Activated naive CD8-positive, alpha-beta T cell treated with anti-CD3 and anti-CD28 coated beads, Interleukin-2, amount 10 ng/mL, durations not matched to agents 7 days and 5 days (primary cell): ENCODE measurements at places on chromosomes 5 and 9. TPM values are rescaled to one million over a fixed set of nuclear protein-coding genes. Genes with fewer than 3 reads are reported as not detected.
A peak's percentile ranks its signal among the peaks of the same experiment; 100 is the strongest.

DNA sequence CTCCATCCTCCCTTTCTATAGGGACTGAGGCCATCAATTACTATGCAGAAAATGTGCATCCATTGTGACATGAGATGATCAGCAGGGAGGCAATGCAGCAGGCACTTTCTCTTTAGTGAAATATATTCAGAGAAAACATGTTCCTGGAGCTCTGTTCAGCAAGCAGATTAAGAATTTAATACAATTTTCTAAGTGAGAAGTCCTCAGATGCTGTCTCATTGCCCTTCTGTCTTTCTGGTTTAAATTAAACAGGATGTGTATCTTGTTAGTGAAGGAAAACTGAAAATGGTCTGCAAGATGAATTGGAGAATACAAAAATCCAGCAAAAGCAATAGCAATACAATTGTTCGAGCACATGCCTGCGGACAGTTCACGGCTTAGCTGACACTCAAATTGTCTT, 445.8 kb upstream of the RIOK2 start:
- no peak overlapping the region for H3K27ac ChIP-seq
- DNase-seq, result no peak
- H3K27me3 ChIP-seq, result no peaks in the 10 kb centered on the region
- H3K4me1 ChIP-seq, result no peaks in the 10 kb centered on the region
- H3K4me3 ChIP-seq, result no peak overlapping the region

GRCh38 chr5:6708814-6709213, 4.4 kb upstream of the TENT4A start:
- H3K36me3 ChIP-seq, result no peaks in the 10 kb centered on the region
- H3K4me1 ChIP-seq, result peaks cover 15% of the 10 kb centered on the region
- peaks cover 2% of the 10 kb centered on the region for H3K27me3 ChIP-seq
- H3K4me3 ChIP-seq, result no peak overlapping the region
- no peak overlapping the region for H3K27ac ChIP-seq
- DNase-seq, result no peak

DNA sequence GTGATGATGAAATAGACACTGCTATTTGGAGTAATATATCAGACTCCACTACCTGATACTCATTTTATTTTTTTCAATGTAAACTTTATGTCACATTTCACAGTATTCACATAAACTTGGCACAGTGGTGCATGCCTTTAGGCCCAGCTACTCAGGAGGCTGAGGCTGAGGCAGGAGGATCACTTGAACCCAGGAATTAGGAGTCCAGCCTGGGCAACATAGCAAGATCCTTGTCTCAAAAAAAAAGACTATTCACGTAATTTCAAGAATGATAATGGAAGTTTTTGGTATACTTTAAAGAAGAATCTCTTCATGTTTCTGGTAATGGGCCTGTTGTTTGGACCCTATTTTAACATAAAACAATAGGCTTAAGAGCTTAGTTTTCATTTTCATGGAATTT, 47.4 kb downstream of the SLC25A51 start:
- H3K36me3 ChIP-seq, result peaks cover 18% of the 10 kb centered on the region
- no peak for DNase-seq
- no peaks in the 10 kb centered on the region for H3K4me1 ChIP-seq

DNA sequence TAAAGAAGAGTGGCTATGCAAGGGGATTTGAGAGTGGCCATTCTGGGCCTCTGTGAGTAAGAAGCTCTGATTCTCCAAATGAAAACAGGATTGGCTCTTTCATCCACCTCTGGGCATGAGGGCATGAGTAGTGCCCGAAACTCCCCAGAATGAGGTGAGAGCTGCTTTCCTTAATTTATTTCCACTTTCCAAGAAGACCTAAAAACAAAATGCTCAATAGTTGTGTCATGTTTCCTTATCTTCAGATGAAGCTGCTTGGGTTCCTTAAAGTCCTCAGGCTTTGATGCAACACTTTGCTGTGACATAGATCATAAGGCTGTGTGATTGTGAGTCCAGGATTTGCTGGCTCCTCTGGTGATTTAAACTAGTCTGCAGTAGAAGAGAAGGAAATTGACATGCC, 3.1 kb upstream of the ZCCHC10 start:
- H3K36me3 ChIP-seq, result peaks cover 3% of the 10 kb centered on the region
- H3K27me3 ChIP-seq, result no peaks in the 10 kb centered on the region
- H3K4me3 ChIP-seq, result no peak overlapping the region
- no peak for DNase-seq
- H3K27ac ChIP-seq, result no peak overlapping the region
- H3K4me1 ChIP-seq, result peaks cover 12% of the 10 kb centered on the region

DNA sequence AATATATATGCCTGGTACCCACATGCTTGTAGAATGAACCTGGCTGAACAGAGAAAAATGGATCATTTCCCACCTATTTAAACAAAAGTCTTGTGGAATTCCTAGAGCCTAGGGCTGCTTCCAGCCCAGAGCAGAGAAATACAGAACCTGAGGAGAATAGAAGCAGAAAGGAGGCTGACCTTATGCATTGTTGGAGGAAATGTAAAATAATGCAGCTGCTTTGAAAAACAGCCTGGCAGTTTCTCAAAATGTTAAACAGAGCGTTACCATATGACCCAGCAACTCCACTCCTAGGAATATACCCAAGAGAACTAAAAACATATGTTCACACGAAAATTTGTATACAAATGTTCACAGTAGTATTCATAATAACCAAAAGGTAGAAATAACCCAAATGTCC, 15.1 kb downstream of the MAPKAP1 start:
- no peaks in the 10 kb centered on the region for H3K27me3 ChIP-seq
- no peak for DNase-seq
- H3K4me3 ChIP-seq, result no peak overlapping the region
- H3K4me1 ChIP-seq, result no peaks in the 10 kb centered on the region

DNA sequence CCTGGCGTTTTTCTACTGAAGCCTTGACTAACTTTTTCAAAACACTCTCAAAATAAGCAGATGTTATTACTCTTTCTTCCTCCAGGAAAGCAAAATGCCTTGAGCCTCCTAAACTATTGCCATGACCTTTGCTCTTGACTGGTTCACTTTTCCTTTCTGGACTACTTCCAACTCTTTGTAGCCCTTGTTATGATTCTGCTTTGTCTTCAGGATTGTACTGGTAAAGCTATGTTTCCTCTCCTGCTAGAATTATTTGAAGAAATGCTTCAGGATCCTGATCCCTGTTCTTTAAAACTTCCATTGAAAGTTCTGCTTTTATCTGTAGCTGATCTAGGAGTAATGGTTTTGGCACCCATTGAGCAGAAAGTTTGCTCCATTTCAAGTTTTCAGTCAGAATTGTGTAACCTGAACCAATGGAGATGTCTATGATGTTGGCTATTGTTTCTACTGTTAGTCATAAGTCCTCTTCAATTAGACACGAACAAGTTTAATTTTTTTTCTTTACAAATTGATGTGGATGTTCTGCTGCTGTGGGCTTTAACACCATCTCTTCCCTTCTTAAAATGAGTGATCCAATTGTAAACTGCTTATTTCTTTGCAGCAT, 1356.4 kb downstream of the EFNA5 start:
- DNase-seq, result no peak
- no peaks in the 10 kb centered on the region for H3K4me1 ChIP-seq
- H3K4me3 ChIP-seq, result no peak overlapping the region
- H3K36me3 ChIP-seq, result no peaks in the 10 kb centered on the region
- no peaks in the 10 kb centered on the region for H3K27me3 ChIP-seq

- no peak overlapping the region for H3K4me3 ChIP-seq
- H3K27ac ChIP-seq, result no peak overlapping the region
- no peak for DNase-seq
- no peaks in the 10 kb centered on the region for H3K27me3 ChIP-seq
- no peaks in the 10 kb centered on the region for H3K36me3 ChIP-seq
These were observed 60.3 kb downstream of the ADCY2 start for GRCh38 chr5:7456206-7456605.

DNA sequence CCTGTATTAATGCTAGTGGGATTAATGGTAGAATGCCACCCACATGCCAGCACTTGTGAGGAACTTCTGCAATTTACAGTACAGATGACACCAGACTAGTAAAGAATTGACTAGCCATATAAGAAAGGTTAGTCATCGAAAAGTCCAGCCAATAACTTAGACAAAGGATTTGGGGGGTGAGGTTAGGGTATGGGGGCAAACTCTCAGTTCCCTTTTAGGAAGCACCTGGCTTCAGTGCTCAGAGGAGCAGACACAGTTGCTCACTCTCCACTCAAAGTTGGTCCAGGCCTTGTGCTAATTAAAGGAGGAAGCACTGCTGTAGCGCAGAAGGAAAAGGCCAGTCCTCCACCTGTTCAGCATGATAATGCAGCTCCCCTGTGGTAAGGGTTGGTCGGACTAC, 25.2 kb downstream of the TGFBR1 start:
- H3K4me3 ChIP-seq, result peak overlapping the region; percentile 26
- DNase-seq, result no peak
- H3K36me3 ChIP-seq, result peaks cover 57% of the 10 kb centered on the region
- no peaks in the 10 kb centered on the region for H3K27me3 ChIP-seq

GRCh38 chr9:37295796-37296195, 126.7 kb upstream of the GRHPR start:
- H3K4me3 ChIP-seq, result no peak overlapping the region
- peaks cover 52% of the 10 kb centered on the region for H3K4me1 ChIP-seq
- no peaks in the 10 kb centered on the region for H3K27me3 ChIP-seq
- peaks cover 19% of the 10 kb centered on the region for H3K36me3 ChIP-seq
- no peak for DNase-seq

GRCh38 chr5:198516-199196, 7.4 kb downstream of the LRRC14B start:
- H3K36me3 ChIP-seq, result peaks cover 2% of the 10 kb centered on the region
- H3K27me3 ChIP-seq, result no peaks in the 10 kb centered on the region
- H3K4me1 ChIP-seq, result no peaks in the 10 kb centered on the region

GRCh38 chr5:36683821-36684434, 77.5 kb downstream of the SLC1A3 start:
- H3K27ac ChIP-seq, result no peak overlapping the region
- no peak for DNase-seq
- no peaks in the 10 kb centered on the region for H3K4me1 ChIP-seq
- H3K27me3 ChIP-seq, result peaks cover 2% of the 10 kb centered on the region
- no peak overlapping the region for H3K4me3 ChIP-seq
- H3K36me3 ChIP-seq, result no peaks in the 10 kb centered on the region

DNA sequence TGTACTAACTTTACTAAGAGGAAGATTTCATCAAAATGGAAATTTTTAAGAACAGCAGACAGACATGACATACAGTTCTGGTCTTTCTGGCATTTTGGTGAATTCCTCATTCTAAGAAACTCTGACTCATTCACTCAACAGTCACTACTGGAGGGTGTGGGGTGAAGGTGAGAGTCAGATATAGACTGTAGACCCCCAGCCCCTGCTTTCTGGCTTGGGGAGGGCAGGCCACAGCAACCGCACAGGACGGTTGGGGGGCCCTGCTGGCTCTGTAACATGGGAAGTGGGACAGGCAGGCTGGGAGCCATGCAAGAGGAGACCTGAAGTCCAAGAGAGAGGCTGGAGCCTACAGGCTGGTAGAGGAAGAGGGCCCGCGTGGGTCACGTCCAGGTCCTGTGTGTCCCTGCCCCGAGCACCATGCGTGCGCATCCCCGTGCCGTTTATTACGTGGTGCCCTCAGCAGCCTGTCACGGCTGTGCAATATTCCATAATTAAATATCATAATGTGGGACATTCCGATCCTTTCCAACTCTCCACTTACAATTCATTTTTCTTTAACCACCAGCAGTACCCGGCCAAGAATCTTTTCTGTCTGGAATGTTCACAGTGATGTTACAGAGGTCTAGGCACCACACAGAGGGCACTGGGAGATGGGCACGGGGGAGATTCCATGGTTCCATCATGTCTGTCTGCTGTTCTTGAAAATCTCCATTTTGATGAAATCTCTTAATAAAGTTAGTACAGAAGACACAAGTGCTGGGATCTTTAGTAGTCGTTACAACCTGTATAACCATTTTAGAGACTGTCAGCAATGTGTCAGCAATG, 75.5 kb downstream of the SEMA4D start:
- H3K27me3 ChIP-seq, result no peaks in the 10 kb centered on the region
- peak; percentile 76 for DNase-seq
- peak overlapping the region; percentile 89 for H3K27ac ChIP-seq
- H3K4me3 ChIP-seq, result peak overlapping the region; percentile 62

DNA sequence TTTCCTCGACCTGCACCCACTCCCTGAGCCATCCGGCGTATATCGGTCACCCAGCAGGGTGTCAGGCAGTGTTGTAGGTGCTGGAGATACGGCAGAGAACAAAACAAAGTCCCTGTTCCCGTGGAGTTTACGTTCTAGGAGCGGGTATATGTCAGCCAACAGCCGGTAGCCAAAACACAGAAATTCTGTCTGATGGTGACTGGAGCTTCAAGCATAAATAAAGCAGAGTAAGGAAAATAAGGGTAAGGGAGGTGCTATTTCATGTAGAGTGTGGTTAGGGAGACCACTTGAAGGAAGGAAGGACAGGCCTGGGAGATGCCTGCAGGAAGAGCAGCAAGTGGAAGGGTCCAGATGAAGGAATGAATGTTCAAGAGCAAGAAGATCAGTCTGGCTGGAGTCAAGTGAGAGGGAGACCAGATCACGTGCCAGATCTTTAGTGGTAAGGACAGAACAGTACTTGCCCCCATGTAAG, 783 bp upstream of the ZFR start:
- no peak for DNase-seq
- peaks cover 6% of the 10 kb centered on the region for H3K36me3 ChIP-seq
- H3K4me1 ChIP-seq, result peaks cover 21% of the 10 kb centered on the region

GRCh38 chr5:72654231-72654630, 147.0 kb upstream of the ZNF366 start:
- H3K4me1 ChIP-seq, result no peaks in the 10 kb centered on the region
- DNase-seq, result no peak
- peaks cover 3% of the 10 kb centered on the region for H3K27me3 ChIP-seq
- H3K36me3 ChIP-seq, result no peaks in the 10 kb centered on the region

DNA sequence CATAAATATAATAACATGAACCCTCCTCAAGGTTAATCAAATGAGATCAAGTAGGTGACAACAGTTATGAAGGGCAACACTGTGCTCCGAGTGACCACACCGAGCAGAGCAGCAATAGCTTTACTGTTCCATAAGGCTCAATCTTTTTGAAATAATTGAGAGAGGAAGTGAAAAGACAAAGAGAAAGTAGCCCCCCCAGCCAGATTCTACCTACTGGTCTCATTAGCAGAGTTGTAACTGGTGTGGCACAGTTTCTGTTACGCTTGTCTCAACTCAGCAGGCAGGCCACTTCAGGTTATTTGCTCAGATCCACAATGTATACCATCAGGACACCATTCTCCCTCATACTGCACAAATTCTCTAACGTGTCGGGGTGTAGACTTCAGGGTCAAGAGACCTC, 14.0 kb downstream of the PRUNE2 start:
- H3K4me3 ChIP-seq, result no peak overlapping the region
- DNase-seq, result no peak
- H3K4me1 ChIP-seq, result no peaks in the 10 kb centered on the region

DNA sequence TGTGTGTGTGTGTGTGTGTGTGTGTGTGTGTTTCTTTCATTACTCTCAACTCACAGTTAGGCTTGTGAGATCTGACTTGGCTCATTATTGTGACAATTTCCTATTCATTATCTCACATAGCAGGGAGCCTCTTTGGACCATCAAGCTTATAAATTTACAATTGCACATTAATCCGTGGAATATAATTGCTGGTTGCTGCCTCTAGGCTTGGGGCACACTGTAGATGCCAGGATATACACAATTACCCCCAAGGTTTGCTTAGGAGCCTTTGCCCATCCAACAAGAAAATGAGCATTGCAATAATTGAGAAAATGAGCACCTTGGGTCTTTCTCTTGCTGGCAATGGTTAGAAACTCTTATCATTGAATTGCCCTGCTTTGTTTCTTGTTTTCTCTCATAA, 161.6 kb upstream of the DMRTA1 start:
- H3K4me1 ChIP-seq, result no peaks in the 10 kb centered on the region
- H3K36me3 ChIP-seq, result no peaks in the 10 kb centered on the region
- H3K27ac ChIP-seq, result no peak overlapping the region
- peaks cover 2% of the 10 kb centered on the region for H3K27me3 ChIP-seq
- no peak overlapping the region for H3K4me3 ChIP-seq

The CACNA1B gene
- total RNA-seq, result not detected

The BTNL3 gene
- total RNA-seq, result not detected

The PCDHA5 gene
- not detected for total RNA-seq

The LEAP2 gene
- 4.4 TPM for total RNA-seq

The EQTN gene
- total RNA-seq, result not detected

The RASEF gene
- total RNA-seq, result not detected
